ENCODE measurements at places on chromosomes 2 and 18.

GRCh38 chr2:139142252-139142880 is 362.2 kb upstream of the NXPH2 start:
- peak; percentile 83 for DNase-seq

DNA sequence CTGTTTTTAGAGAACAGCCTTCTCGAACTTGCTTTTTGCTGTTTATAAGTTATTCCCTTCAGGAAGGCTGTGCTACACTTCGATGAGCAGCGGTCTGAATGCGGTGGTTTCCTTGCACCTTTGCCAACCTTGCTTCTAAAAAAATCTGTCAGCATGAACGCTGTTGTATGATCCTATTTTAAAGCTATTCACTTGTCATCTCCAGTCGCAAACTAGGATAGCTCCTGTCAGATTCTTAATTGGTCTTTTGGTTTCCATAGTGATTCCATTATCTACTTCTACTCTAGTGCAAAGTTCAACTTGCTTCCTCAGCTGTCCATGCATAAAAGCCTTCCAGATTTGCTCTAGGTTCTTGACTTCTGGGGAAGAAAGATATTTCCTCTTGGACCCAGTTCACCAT is 76.3 kb upstream of the GALNT3 start:
- DNase-seq: peak; percentile 53

DNA sequence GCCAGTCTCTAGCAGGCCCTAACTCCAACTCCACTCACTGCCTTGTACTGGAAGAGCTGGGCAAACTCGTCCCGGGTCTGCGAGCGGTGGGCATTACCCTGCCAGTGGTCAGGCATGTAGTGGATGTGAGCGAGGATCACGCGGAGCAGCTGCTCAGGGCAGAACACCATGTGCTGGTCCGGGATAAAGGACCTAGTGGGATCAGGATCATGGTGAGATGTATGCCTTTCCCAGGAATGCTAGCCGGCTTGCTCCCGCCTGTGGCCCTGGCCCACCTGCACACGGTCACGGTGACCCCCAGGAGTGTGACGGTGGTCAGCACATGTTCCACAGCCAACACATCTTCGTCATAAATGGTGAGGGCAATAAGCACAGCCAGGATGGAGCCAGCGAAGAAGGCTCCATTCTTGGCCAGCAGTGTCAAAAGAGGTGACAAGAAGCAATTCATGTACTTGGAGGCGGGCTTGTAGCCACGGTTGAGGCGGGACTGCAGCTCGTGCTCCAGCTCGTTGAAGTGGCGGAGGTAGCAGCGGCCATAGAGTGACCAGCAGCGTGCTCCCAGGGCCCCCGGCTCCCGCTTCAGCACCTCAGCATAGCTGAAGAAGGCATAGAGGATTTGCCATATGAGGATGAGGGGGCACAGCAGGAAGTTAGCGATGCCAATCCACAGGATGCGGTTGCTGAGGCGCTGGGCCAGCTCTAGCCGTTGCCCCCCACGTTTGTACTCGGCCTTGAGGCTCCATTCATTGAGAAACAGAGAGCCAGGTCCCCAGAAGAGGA is 5.3 kb upstream of the ABCB6 start:
- DNase-seq: no peak

- no peak for DNase-seq
Measured at GRCh38 chr18:74217476-74218143, 69.3 kb downstream of the TIMM21 start.

- no peak for DNase-seq
Measured at GRCh38 chr2:239344857-239345216, 56.0 kb downstream of the HDAC4 start.

DNA sequence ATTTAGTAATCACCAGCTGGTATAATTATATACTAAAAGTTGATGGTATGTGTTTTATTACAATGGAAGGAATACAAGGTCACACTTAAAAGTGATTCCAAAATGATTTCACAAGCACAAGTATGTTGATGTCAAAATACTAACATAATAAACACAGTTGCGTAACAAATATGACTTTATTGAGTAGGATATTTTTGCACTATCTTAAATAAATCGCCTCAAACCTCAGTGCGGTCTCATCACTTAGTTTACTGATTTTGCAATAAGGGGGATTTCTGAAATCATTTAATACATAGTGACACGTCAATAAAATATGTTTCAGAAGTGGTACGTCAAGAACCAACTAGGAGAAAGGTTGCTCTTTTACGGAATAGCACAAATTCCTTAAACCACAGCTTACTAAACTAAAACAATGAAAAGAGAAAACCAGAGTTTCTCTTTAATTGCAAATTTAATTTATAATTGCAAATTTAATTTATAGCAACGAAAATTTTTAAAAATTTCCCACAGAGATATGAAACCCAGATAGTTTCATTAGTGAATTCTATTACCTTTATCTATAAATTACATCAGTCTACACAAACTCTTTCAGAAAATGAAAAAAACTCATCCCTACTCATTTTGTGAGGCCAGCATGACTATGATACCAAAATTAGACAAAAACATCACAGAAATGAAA is 304.0 kb upstream of the REG3G start:
- DNase-seq: no peak

DNA sequence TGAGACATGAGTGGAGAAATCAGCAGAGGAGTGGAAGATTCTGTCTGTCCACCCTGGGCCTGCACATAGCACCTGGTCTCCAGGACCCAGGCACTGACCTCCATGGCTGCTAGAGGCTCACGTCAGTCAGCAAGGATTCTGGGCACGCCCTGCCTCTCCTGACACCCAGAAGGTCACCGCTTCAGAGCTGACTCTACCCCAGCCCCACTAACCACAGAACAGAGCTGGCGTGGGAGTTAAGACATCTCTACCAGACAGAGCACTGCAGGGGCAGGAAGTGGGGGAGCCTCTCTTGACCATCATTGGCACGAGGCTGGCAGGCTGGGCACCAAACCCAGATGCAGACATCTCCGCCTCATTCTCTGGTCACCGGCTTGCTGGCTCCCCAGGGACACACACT is 3.0 kb downstream of the ADCY3 start:
- no peak for DNase-seq

GRCh38 chr2:95317123-95317500 is 20.0 kb downstream of the KCNIP3 start:
- no peak for DNase-seq

DNA sequence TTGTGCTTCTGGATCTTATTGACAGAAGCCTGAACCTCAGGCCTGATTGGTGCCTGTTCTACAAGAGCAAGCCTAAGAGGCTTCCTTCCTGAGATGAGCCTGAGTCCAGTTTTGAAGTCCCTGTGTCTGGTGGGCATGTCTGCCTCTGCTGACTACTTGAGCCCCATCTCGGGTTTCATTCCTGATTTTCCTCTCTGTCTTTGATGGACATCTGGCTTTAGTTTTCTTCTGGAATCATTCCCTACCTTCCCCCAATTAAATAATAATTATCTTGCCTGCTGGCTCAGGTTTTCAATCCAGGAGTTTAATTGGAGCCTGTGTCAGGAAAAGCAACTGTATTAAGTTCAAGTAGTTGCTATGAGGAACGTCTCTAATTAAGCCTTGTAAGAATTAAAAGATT is 135.5 kb upstream of the MC4R start:
- peak; percentile 16 for DNase-seq

GRCh38 chr18:69213842-69214241 is 186.8 kb upstream of the DOK6 start:
- DNase-seq: no peak

- no peak for DNase-seq
Measured at GRCh38 chr2:37874470-37874869, 50.6 kb upstream of the RMDN2 start.

- DNase-seq: no peak
Measured at GRCh38 chr2:220148471-220149248, 521.2 kb downstream of the SLC4A3 start.

DNA sequence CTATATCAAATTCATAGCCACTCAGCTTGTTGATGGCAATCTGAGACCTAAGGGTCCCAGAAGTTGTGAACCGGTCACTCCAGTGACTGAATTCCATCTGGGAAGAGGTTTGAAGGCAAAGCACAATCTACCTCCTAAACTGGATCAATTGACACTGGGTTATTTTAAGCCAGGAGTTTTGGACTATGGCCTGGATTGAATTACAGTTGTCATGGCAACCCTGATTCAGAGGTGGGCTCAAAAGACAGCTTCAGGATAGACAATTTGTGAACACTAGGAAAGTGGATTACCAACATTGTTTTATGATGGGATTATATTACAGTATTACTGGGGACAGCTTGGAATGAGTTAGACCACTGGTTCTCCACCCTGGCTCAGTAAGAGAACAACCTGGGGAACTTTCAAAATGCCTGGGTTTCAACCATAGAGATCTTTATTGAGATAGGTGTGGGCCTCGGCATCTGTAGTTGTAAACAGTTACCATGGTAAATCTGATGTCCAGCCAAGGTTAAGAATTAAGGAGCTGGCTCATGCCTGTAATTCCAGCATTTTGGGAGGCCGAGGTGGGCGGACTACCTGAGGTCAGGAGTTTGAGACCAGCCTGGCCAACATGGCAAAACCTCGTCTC is 58.8 kb downstream of the MFSD6 start:
- DNase-seq: peak; percentile 40

DNA sequence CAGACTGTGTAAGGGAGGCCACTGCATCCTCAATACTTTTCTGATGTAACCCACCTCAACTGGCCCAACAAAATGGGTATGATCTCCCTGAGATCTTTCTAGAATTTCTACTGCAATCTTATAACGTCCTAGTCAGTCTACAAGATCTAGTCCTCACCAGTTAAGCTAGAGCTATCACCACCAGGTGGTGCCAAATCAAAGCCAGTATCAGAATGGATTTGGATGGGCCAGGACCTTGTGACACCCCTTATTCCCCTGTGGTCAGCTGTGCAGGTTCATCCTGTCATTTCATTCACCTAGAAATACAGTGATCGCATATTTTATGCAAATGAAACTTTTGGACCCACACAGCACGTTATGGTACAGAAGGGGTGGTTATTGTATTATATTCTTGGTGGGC is 90.3 kb downstream of the OLA1 start:
- DNase-seq: peak; percentile 66

- DNase-seq: no peak
Measured at GRCh38 chr2:238434846-238435751, 8.4 kb downstream of the ASB1 start.

DNA sequence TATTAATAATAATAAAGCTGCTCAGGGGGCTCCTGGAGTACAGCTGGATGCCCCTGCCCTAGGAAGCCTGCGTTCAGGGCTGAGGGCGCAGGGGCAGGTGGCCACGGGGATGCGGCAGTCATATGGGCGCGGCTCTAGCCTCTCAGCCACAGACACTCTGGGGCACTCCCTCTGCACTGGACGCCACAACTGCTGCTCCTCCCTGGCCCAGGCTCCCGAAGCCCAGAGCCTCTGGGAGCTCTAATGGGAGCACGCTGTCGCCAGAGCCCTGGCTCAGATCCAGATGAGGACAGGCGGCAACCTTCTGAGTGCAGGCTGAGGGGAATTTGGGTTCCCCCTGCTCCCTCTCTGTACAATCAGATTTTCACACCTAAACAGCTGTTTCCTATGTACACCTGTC is 93.6 kb downstream of the MTCL1 start:
- no peak for DNase-seq

DNA sequence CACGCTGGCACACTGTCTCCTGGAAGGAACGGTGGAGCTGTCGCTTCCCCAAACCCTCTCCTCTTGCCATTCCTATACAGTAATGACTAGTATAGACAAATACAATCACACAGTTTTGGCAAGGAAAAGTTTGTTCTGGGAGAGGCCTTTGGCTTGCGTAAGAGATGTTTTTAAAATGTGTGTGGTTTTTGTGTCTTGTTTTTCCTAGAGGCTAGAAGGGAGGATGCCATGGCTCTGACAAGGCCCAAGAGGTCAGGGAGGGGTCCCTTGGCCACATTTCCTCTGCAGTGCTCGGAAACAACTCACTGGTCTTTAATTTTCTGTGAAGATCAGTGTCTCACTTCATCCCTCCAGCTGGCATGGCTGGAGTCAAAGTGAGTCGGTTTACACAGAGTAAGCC is 195.9 kb downstream of the SH3RF3 start:
- DNase-seq: no peak

DNA sequence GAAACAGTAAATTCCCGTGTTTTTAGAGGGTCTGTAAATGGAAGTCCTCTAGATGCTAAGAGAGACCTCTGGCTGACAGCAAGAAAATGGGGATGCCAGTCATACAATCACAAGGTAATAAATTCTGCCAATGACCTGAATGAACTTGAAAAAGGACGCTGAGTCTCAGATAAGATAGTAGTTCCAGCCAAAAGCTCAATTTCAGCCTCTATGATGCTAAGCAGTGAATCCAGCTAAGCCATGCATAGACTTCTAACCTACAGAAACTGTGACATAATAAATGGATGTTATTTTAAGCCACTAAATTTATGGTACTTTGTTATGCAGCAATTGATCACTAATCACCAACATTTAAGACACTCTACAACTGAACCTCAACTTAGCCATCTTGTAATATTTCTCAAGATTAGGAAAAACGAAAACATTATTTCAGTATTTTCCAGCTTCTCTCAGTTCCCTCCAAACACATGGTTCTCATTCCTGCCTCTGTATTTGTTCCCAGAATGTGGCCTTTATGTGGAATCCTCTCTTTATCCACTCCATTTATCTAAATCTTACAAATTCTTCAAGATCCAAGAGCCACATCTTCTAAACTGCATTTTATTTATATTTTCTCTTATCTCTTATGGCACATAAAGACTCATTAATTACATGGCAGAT is 331.1 kb downstream of the GULP1 start:
- peak; percentile 34 for DNase-seq

GRCh38 chr2:128395196-128395595 is 76.5 kb upstream of the HS6ST1 start:
- no peak for DNase-seq

- no peak for DNase-seq
Measured at GRCh38 chr2:64371727-64372126, 82.2 kb upstream of the LGALSL start.

GRCh38 chr2:120682654-120683053 is 53.0 kb upstream of the GLI2 start:
- DNase-seq: no peak

GRCh38 chr2:160912276-160912675 is 248.0 kb upstream of the TANK start:
- DNase-seq: no peak

DNA sequence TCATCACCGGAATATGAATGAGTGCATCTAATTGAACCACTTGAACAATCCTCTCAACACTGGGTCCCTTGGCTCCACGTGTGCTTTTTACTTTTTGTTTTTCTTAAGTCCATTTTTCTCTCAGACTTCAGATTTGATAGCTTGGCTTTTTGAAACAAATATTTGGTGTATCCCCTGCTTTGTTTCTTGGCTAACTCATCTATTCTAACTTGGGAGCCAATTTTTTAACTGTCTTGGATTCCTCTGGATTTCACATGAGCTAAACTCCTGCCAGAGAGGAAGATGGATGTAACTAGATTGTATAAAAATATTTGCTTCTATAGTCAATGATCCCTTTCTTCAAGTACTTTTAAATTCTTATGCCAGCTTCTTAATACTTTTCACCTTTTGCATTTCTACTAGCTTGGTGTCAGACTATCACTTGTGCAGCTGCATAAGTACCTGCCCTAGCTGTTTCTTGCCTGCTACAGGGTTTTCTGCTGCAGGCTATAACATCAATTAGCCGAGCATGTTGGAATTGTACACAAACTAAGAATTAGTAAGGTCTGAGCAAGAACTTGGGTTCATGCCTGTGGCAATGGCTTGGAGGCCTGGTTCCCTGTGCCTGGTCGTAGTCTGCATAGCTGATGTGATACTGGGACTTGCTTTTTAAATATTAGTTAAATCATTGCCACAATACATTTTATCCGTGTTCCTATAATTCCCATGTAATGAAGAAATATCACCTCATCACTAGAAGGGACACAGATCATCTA is 281.5 kb downstream of the EN1 start:
- DNase-seq: no peak

Data from eye (tissue), 1 donor.